ENCODE measurements at places on chromosomes 4 and X. TPM values are rescaled to one million over a fixed set of nuclear protein-coding genes. Genes with fewer than 3 reads are reported as not detected.

RAB39B gene
- 0.50 TPM for total RNA-seq

EDNRA gene
- total RNA-seq: 3.1 TPM

SPACA5 gene
- total RNA-seq: not detected

RNF212 gene
- 6.3 TPM for total RNA-seq

- DNase-seq: no peak
Observed at GRCh38 chr4:31411565-31411964, 691.4 kb downstream of the PCDH7 start.

KLHL2 gene
- 24.7 TPM for total RNA-seq

ABRAXAS1 gene
- 9.3 TPM for total RNA-seq

RPL39 gene
- 593 TPM for total RNA-seq

GRCh38 chr4:112109360-112110058 is 35.7 kb upstream of the FAM241A start:
- no peak for DNase-seq

GRCh38 chrX:134623293-134624045 is 34.8 kb downstream of the PLAC1 start:
- no peak for DNase-seq

GRCh38 chr4:133668061-133668851 is 519.2 kb downstream of the PCDH10 start:
- DNase-seq: no peak

MAGEH1 gene
- total RNA-seq: 26.2 TPM

DNA sequence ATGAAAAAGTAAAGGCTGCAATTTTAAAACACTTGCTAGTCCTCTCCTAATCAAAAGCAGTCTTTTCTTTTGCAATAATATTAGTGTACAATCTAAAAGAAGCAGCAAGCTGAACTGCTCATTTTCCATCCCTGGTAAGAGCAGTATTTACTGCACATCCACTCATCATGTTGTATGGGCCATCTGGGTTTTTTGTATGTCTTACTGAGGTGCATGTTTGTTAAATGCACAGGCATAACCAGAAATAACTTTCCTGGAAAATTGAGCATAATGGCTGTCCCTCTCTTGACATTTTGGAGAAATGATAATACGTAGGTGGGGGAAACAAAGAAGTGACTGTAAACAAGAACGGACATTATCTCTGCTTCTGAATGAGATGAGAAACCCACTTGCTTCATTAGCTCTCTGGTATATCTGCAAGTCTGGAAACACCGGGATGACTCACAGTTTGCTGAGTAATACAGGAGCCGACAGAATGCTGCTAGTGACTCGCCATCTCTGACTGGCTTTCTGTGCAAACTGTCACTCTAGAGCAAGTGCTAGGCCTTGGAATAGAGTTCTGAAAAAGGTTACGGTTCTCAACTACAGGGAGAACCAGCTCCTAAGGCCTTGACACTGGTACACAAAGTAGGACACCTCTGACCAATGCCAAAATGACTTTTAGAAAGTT is 85.7 kb upstream of the MTM1 start:
- no peak for DNase-seq

ZNF827 gene
- 15.8 TPM for total RNA-seq

DNA sequence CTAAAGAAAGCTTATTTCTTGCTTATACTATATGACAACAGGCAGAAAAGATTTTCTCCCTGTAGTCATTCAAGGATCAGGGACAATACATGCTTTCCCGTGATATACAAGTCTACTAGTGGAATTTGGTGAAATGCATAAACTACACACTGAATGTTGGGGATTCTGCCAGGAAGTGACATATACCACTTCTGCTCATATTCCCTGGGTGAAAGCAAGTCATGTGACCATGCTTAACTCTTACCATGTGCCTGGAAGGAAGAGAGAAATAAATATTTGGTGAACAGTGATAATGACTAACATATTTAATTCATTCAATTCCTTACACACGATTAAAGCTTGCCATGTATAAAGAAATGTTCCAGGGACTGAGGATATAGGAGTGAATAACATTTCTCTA is 534.6 kb downstream of the PPARGC1A start:
- no peak for DNase-seq

DNA sequence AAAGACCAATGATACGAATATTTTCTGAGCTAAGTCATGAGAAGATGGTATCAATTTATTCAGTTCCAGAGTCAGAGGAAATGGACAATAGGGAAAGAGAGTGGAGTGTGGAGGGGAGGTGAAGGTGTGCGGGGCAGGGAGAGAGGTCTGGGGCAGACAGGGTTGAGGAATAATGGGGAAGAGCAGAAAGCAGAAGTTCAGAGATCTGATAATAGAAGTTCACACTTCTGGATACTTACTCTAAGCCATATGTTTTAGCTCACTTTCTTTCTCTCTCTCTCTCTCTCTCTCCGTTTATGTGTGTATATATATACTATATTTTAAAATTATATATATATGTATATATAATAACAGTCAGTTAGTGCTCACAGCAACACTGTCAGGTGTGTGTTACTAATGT is 40.4 kb downstream of the FOXR2 start:
- no peak for DNase-seq

- no peak for DNase-seq
Observed at GRCh38 chrX:30904632-30905031, 15.6 kb upstream of the TAB3 start.

PGAM4 gene
- total RNA-seq: not detected

EREG gene
- total RNA-seq: 3.8 TPM

- no peak for DNase-seq
Observed at GRCh38 chr4:6957148-6957520, 47.5 kb downstream of the TBC1D14 start.

MOB1B gene
- 15.4 TPM for total RNA-seq

DNA sequence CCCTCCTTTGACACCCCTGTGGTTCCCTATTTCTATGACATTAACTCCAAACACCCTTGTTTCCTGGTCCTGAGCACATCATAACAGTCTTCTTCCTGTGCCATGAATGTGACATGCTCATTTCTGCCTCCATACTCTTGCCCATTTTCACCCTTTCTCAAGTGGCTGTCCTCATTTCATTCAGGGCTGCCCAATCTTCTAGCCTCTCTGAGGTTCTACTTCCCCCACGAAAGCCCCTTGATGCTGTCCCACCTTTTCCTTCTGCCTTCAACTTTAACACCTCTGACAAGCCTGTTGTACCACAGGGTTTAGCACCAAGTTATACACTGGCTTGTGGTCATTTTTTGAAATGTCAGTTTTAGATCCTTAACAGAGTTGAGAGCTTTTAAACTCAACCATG is 136.2 kb upstream of the BOD1L1 start:
- DNase-seq: no peak

- no peak for DNase-seq
Observed at GRCh38 chr4:85475631-85476233, 782 bp downstream of the ARHGAP24 start.

GRCh38 chr4:38870098-38870808 is 2.6 kb downstream of the FAM114A1 start:
- no peak for DNase-seq

DNA sequence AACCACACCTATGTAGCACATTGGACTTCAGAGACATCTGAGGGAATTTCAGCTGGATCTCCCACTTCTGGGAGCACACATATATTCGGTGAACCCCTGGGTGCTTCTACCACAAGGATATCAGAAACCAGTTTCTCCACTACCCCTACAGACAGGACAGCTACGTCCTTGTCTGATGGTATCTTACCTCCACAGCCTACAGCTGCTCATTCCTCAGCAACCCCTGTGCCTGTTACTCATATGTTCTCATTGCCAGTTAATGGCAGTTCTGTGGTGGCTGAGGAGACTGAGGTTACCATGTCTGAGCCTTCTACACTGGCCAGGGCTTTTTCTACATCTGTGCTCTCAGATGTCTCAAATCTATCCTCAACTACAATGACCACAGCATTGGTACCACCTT is 45.7 kb downstream of the ADGRG4 start:
- no peak for DNase-seq

- no peak for DNase-seq
Observed at GRCh38 chr4:11618666-11619282, 190.1 kb upstream of the HS3ST1 start.

GRCh38 chr4:68954126-68954525 is 2.5 kb upstream of the UGT2A3 start:
- no peak for DNase-seq

DNA sequence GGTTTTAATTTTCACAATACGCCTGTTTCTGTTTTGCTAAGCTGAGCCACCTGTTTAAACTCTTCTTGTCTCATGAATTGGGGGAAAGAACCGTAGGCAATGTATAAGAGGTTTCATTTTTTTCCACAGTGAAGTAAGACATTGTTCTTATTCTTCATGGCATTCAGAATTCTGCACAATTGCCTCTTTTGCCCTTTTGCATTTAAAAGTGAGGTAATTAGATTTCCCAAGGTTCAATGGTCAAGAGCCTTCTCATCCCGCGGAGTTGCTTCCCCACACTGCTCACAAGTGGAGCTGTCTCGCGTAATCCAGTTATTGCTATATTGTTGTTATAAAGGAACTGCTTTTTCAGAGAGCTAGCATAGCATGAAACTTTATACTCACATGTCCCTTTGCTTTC is 90.9 kb upstream of the SPRY1 start:
- DNase-seq: no peak

F8A3 gene
- total RNA-seq: 6.6 TPM

DNA sequence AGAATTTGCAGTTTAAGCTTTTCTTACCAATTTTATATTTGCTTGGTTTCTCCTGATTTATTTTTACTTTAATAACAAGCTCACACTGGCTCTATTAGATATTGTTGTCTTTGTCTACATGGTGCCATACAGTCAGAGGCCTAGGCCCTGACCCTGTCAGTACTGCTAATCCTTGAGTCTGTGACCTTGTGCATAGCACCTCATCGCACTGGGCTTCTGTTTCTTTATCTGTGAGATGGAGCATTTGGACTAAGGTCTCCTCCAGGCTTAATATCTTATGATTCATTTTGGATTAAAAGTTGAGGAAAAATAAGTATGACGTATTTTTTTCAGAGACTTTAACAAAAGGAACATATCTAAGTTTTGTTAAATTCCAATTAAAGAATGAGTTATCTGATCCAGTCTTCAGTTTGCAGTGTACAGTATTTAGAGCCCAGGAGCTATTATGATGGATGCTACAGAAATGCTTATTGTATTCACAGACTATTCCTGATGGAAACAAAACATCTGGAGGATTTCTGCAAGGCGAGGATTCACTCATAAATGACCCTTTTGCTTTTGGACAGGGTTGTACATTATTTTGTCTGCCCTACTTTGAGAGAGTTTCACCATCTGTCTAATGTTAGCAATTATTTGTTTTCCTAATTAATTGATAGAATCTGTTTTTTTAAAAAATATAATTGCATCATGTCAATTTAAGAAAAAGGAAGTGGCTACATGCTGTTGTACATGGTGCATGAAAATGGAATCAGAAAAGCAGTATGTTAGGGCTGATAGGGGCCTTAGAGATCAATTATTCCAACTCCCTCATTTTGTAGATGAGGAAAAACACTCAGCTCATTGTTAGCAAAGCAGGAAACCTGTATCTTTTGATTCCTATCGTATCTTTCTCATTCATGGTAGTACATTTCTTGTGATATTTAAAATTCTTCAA is 203.6 kb downstream of the BANK1 start:
- no peak for DNase-seq

GRCh38 chrX:5775846-5776430 is 452.7 kb downstream of the NLGN4X start:
- DNase-seq: no peak

DNA sequence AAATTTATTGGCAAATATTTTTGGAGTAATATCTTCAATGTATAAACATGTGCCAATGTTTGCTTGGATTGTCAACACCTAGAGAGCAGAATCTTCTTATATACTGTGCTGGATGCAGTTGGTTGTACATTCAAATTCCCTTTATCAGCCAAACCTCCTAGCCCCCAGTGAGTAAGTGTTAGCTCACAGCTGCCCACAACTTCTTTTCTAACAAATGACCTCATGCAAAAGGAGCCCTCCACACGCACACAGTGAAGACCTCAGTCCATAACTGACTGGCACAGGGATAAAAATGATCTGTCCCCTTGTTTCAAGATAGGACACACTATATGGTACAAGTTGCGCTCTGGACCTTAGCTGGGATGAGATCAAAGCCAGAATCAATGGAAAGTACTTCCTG is 458.0 kb upstream of the NWD2 start:
- no peak for DNase-seq

DNA sequence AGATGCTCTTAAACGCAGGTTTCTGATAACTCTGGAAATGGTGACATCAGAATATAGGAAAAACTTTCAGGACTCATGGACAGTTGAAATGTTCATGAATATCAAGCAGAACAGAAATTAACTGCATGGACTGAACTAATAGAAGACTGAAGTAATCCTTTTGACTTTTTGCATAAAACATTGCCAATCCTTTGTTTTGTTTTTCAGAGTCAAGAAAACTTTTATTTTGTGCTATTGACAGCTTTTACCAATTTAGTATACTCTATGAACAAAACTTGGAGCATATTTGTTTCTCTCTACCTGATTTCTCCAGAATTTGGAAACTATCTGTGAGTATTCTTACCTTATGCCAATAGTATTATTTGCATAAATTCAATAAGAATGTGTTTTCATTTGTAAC is 61.2 kb upstream of the HMX1 start:
- DNase-seq: no peak

GRCh38 chr4:139419388-139419914 is 34.5 kb upstream of the RAB33B start:
- peak; percentile 91 for DNase-seq

DNA sequence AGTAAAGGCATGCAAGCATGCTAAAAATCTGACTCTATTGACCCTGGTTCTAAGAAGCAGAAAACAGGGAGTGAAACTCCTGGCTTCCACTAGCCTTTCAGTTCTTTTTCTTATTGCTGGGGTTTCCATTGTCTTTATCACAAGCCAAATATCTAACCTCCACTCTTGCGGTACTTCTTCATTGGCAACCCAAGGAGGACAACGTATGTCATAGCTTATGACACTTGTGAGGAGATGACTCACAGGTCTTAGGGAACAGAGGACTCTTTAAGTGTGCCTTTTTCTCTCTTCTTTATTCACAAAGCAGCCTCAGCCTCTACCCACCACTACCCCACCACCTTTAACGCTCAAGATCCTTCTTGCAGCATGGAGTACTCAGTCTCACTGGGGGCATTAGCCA is 124.2 kb downstream of the GUCY2F start:
- no peak for DNase-seq

SPATA4 gene
- 0.83 TPM for total RNA-seq

ITIH6 gene
- not detected for total RNA-seq

FRMPD4 gene
- 0.33 TPM for total RNA-seq

GRCh38 chrX:22748093-22748999 is 251.4 kb upstream of the DDX53 start:
- no peak for DNase-seq

DNA sequence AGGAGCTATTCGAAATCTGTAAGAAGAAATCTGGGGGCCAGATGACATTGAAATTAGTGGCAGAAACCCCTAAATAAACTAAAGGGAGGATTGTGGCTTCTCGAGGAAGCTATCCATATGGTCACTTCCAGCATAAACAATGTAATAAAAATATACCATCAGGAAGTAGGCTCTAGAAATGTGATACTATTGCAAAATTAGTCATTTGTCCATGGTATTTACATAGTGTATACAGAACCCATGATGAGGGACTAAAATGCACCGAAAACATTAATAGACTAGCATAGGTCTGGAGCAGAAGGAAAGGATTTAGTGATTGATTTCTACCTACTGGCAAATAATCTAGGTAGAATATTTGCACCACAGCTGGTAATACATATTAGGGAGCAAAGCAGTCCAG is 1344.0 kb downstream of the FSTL5 start:
- no peak for DNase-seq

GRCh38 chrX:100296183-100296753 is 113.8 kb downstream of the PCDH19 start:
- DNase-seq: no peak

UGT2A3 gene
- not detected for total RNA-seq

GRCh38 chr4:10336471-10336870 is 120.8 kb downstream of the ZNF518B start:
- DNase-seq: no peak

Measured in esophagus muscularis mucosa (tissue), 4 donors.